ENCODE measurements at places on chromosomes 5 and 9.
A peak's percentile ranks its signal among the peaks of the same experiment; 100 is the strongest.

DNA sequence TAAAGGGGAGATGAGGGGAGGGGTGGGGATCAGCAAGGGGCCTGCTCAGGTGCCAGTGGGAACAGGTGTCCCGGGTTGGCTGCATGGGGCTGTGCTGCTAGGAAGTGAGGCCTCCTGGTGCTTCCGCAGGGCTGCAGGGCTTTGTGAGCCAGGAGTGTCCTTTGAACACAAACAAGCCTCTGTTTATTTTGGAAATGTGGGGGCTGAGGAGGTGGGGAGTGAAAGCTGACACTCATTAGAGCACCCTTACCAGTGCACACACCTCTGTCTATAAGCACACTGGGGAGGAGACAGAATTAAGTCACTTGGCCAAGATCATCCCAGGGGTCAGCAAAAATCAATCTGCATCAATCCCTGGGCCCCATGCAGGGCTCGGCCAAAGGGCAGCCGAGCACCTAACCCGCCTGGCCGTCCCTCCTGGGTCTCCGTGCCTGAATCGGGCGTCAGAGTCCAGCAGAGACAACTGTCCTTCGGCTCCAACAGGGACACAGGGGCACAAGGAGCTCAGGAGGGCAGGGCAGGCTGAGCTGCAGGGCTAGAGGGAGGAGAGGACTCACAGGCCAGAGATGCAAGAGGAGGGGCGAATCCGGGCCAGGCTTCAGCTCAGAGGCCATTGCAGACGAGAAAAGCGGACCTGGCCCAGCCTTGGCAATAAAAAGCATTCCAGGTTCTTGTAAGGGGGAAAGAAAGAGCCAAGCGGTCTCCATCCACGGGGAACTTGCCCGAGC, 99.8 kb downstream of the VAV2 start:
- no peak for DNase-seq

DNA sequence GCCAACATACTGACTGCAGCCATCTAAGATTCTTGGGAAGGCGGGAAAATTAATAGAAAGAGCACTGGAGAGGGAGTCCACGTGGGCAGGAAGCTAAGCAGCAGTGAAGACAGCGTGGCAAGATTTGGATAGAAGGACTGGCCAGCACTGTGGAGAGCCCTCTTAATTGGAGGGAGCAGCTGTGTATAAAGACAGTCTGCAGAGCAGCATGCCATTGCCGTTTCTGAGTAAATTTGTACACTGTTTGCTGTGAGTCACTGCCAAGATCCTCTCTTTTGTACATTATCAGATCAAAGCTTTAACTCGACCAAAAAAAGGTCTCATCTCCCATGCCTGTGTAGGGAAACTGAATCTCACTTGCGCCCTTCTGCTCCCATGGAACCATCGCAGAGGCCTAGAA, 45.3 kb downstream of the INSYN2B start:
- DNase-seq: no peak

DNA sequence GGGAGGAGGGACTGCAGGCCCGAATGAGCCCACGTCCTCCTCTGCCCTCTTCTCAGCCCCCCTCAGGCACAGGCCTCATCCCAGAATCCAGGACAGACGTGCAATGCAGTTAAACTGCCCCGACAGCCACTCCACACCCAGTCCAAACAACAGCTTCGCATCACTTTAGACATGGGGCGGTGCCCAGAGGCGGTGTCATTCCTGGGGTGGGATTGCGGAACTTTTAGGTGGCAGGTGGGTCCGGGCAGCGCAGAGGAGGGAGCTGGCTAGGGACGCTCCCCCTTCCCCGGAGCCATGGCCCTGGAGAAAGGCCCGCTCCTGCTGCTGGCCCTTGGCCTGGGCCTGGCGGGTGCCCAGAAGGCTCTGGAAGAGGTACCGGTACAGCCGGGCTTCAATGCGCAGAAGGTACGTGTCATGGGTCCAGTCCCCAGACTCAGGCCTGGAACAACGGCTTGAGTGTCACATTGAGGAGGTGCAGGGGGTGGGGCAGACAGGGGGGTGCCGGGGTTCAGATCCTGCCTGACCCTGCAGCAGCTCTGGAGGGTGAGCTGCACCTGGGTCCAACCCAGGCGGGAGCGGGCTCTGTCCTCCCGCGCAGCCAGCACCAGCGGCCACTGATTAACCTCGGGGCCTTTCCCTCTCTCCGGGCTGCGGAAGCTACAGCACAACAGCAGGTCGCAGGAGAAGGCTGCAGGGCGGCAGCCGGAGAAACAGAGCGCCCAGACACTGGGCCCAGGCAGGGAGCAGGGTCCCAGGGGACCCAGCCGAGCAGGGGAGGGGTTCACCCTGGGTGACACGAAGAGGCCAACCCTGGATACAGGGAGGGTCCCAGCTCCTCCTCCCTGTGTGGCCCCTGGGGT, 25.2 kb downstream of the GLT6D1 start:
- no peak for DNase-seq

- DNase-seq: no peak
Observed at GRCh38 chr9:122031776-122032175, 61.3 kb downstream of the TTLL11 start.

DNA sequence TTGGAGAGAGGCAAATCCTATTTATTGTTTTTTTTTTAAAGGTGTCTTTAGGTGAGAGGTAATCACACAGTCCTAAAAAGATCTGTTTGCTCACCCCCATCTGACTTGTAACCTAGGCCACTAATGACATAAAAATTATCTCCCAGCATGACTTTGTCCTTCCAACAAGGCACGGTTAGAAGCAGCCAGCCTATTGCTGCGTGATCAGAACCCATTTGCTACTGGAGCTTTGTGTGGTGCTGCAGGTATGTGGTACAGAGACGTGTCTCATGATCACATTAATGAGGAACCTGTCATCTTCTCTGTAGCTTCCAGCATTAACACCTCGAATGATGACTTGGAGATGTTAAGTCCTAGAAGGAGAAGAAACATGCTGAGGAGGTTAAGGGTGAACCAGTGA, 555.8 kb upstream of the TLE4 start:
- no peak for DNase-seq

DNA sequence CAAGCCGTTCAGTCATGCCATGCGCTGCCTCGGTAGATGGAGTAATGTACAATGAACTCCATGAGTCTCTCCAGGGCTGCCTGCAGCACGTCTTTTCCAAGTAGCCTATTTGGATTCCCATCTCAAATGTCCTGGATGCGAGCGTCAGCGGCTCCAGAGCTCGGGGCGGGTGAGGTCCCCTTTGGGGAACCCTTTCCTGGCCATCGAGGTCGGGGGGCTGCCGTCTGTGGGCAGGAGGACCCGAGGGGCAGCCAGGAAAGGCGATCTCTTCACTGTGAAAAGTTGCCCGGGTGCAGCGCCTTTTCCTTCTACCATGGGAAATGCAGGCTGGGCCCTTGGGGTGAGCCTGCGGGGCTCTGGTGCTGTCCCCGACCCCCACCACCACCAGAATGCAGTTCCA, 36.9 kb upstream of the FCN2 start:
- DNase-seq: no peak

DNA sequence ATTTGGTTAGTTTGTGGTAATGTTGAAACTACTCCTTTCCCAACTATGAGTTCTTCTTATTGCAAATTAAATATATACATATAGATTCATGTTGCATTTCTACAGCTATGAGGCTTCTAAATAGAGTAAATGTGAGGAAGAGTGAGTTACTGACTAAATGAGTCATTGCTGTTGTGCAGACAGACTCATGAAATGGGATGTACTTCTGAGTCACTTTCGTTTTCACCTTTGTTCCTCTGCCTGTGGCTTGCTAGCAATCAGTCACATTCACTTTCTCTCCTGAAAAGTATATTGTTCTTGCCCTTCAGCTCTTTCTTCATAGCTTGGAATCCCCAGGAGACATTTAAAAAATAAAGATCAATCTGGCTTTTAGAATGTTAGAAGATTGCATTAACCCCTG, 295.5 kb upstream of the SMC2 start:
- no peak for DNase-seq

DNA sequence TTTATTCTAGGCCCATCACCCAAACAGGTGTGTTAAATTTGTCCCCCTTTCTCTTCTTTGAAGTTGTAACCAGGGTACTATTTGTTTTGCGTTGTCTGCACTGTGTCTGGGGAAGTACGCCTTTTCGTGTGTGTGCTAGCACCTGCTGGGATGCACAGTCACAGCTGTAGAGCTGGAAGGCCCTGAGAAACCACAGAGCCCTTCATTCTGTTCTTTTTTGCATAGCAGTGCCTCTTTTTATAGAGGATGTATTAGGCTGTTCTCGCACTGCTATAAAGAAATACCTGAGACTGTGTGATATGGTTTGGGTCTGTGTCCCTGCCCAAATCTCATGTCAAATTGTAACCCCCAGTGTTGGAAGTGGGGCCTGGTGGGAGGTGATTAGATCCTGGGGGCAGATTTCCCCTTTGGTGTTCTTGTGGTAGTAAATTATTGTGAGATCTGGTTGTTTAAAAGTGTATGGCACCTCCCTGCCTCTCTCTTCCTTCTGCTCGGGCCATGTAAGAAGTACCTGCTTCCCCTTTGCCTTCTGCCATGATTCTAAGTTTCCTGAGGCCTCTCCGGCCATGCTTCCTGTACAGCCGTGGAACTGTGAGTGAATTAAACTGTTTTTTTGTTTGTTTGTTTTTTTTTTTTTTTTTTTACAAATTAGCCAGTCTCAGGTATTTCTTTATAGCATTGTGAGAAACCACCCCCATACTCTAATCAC, 14.0 kb downstream of the SEC61B start:
- DNase-seq: no peak

GRCh38 chr5:10565785-10566542, 2.1 kb downstream of the ANKRD33B start:
- no peak for DNase-seq

- DNase-seq: no peak
Observed at GRCh38 chr5:61245486-61245885, 83.2 kb upstream of the SMIM15 start.

- no peak for DNase-seq
Observed at GRCh38 chr9:86315078-86315477, 32.7 kb upstream of the ISCA1 start.

GRCh38 chr9:137107312-137107921, 7.1 kb downstream of the DPP7 start:
- DNase-seq: no peak

- DNase-seq: peak; percentile 47
Observed at GRCh38 chr5:174951151-174951780, 226.9 kb downstream of the MSX2 start.

DNA sequence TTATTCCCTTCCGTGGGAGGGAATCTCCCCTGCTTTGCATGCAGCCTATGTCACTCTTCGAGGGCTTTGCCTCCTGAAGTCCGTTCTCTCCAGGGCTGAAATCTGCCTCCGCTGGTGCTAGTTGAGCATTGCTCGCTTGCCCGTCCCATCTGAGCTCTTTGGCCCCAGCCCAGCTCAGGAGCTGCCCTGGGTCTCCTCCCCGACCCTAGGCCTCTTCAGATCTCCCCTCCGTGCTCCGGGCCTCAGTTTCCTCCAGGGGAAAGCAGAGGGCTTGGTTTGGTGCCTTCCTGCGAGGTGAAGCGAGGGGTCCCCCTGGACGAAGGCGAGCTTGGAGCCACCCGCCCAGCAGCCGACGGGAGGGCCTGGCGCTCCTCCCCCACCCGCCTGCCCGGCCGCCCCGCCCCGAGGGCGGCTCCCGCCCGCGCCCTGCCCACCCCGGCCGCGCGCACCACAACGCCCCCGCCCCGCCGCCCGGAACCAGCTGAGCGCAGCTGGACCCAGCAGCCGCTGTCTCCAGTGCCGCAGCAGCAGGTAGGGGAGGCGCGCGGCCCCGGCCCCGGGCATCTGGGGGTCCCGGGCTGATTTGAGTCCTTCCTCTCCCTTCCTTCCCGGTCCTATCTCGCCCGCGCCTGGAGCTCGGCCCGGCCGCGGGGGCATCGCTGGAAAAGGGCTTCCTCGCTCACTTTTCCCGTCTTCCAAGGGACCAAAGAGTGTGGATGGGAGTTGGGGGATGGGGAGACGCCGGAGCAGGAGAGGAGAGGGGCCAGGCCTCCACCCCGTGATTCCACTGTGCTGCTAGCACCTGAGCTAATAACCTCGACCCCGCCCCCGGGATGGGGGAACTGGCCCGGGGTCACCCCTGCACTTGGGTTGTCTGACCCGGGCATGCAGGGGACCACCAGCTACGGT, at the start of gene GSN:
TSS of gene GSN (plus strand) at position 474 of the 909 bp plus-strand sequence. CDS start 33,810 bp downstream, outside the sequence.
- DNase-seq: no peak

DNA sequence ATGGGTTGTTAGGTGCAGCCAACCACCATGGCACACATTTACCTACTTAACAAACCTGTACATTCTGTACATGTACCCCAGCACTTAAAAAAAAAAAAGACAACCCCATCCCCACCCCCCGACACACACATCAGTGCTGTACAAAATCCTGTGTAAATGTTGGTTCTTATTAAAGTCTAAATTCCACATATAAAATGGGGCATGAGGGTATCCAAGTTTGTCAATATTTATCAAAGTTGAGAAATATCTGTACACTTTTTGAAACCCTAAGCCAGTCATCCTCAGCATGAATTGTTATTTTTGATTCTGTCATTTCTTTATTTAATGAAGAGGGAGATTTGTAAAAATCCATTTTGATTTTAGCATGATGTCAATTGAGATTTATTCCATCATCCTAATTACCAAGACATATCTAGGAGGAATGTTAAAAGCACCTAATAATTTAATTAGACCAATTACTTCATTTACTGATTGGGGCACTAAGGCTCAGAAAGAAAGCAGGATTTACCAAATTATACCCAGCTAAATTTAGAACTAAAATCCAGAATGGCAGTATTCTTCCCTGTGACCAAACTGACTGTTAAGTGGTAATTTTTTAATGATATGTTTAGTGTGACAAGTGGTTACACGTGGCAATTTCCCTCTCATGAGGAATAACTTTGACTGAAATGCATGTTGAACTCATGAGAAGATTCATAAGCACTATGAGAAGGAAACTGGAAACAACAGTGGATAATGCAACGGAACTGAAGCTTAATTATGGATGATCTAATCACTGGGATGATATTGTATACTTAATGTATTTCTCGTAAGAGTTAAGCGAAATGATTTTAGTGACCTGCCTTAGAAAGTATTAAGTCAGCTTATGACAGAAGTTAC, 195.9 kb downstream of the SGCD start:
- no peak for DNase-seq

- no peak for DNase-seq
Observed at GRCh38 chr9:93290495-93291434, 106.8 kb downstream of the WNK2 start.

DNA sequence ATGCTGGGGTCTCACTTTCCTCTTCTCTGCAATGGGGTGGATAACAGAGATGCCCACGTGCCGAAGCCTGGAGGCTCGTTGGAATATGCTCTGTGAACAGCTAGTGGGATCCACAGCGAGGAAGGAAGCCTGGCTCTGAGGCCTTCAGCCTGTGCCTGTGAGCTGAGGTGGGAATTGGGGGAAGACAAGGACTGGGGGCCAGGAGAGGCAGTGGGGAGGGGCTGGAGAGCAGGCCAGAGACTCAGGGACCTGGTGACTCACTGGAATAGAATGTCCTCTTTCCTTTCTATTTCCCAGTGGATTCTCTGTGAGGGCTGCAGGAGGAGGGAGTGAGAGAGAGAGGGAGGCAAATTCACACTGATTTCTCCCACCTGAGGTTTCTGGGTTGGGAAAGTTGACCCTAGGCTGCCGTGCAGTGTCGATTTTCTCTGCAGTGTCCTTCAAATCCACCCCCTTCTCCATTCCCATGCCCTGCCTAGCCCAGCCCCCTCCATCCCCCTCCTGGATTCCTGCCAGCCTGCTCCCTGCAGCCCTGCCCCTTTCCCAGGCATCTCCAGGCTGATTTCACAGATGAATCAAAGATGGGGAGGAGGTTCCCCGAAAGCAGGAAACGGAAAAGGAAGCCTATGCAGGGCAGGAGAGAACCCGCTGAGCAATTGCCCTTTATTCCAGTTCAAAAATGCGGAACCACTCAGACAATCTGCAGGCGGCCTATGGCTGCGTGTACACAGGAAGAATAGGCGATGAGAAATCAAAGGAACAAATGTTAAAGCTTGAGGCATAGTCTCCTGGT, 1.4 kb upstream of the SPAAR start:
- no peak for DNase-seq

GRCh38 chr9:17472126-17472525, 106.7 kb upstream of the SH3GL2 start:
- DNase-seq: no peak

Measured in GOT3 (cell line).